BJ (cell line): ENCODE measurements at places on chromosomes 11 and 22.

- DNase-seq = no peak
Measured at GRCh38 chr11:101011881-101012280, 117.7 kb downstream of the PGR start.

- DNase-seq = no peak
Measured at GRCh38 chr11:57566005-57566904, 1.2 kb downstream of the UBE2L6 start.

DNA sequence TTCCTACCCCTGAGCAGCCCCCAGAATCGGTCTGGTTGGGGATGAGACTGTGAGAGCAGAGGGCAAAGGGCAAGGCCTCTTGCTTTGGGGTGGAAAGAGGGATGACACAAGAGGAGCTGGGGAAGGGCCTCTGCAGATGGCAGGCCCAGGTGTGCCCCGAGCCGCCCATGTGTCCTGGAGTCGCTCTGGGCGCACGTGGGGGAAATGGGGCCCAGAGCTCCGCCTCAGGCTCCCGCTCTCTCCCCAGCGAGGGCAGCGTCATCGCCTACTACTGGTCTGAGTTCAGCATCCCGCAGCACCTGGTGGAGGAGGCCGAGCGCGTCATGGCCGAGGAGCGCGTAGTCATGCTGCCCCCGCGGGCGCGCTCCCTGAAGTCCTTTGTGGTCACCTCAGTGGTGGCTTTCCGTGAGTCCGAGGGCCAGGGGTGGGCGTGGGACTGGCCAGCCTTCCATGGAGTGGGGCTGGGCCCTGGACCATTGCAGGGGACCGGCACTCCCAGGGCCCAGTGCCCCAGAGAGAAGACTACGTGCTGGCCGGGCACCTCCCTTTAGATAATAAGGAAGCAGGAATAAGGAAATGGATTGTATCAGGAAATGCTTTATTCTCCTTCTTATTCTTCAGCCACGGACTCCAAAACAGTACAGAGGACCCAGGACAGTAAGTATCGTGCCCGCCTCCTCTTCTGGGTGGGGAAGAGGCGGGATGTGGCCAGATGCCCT, 30.1 kb downstream of the ST14 start:
- no peak for DNase-seq

- DNase-seq = no peak
Measured at GRCh38 chr11:9072626-9073176, 18.7 kb downstream of the SCUBE2 start.

DNA sequence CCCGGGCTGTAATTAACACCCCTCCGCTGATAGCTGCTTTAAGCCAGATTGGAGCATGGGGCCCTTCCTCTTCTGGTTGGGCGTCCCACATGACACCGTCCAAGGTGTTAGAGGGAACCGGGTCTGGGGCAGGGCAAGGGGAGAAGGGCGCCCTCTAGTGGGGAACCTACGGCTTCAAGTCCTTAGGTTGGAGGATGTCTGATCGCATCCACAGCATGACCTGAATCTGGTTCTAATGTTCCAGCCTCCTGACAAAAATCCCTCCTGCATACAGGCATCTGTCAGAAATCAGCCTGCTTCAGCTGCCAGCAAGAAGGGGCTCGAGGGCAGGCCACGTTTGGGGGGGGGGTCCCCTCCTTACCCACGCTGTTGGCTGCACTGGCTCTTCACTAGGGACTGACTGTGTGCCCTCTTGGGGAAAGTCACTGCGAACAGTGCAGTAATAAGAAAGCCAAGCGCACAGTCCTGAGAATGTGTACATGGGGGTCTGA, 94.2 kb upstream of the TBCEL start:
- DNase-seq = no peak

DNA sequence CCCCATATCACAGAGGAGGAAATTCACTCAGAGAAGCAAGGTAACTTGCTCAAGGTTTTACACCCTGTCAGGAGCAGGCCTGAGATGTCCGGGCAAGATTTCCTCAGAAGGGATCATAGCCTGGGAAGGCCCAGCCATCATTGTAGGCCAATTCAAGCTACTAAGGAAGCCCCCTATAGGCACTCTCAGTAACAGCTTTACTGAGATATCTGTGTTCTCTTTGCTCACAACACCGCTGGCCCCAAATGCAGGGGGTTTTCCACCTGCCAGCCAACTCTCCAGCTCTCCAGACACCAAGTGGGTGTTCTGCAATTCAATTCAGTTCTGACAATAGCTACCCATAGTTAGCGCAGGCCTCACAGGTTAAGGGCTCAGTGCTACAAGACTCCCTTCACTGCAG, 84.0 kb downstream of the SLC36A4 start:
- DNase-seq = no peak

GRCh38 chr11:97359016-97359415, 969.2 kb downstream of the JRKL start:
- no peak for DNase-seq

- DNase-seq = no peak
Measured at GRCh38 chr11:16261836-16262644, 94.3 kb downstream of the SOX6 start.

GRCh38 chr22:49756201-49756600, 71.5 kb downstream of the BRD1 start:
- no peak for DNase-seq

DNA sequence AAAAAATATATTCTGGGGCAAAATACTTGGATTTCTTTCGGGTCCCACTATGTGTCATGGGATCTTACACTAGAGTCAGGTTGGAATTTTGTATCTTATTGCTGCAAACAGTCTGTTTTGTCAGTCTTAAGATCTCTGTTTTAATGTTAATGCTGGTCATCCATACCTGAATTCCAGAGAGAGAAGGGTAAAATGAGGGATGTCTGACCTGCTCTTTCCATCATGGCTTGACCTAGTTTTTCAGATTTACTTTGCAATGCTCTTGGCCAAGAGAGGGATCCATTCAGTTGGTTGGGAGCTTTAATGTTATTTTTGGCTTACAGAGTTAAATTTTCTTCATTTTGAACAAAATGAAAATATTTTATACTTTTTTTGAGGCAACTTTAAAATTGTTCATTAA, 117.2 kb downstream of the CASP12 start:
- no peak for DNase-seq

GRCh38 chr11:106249617-106250239, 172.3 kb downstream of the AASDHPPT start:
- peak; percentile 35 for DNase-seq

- no peak for DNase-seq
Measured at GRCh38 chr22:35128637-35129036, 62.7 kb downstream of the ISX start.

DNA sequence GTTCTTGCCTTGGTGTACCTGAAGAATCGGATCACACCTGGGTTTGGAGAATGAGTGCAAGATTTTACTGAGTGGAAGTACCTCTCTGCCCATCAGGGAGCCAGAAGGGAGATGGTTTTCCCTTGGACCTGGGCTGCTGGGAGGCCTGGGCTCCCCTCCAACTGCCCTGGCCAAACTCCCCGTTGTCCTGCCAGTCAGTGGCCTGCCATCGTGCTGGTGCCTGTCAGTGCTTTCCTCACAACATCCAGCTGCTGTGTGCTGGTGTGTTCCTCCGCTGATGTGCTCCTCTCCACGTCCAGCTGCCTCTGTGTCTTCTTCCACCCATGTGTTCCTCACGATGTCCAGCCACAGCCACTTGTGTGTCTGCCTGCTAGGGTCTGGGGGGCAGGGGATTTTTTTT, 87.9 kb upstream of the CLPB start:
- DNase-seq = no peak

DNA sequence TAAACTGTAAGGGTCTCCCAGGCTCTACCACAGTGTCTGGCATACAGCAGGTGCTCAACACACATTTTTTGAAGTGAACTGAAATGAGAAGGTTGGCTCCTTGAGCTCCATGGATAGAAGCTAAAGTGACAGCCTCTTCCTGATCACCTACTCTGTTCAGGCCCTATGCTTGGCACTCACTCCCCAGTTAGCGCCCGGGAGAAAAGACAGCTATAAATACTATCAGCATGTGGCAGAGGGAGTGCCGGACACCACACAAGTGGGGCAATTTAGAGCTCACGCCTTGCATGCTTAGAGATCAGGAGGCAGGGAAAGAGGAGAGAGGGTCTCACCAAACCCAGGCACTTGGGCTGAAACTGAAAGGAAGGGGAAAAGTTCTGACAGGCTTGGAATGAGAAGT, 195.5 kb downstream of the BUD13 start:
- no peak for DNase-seq

DNA sequence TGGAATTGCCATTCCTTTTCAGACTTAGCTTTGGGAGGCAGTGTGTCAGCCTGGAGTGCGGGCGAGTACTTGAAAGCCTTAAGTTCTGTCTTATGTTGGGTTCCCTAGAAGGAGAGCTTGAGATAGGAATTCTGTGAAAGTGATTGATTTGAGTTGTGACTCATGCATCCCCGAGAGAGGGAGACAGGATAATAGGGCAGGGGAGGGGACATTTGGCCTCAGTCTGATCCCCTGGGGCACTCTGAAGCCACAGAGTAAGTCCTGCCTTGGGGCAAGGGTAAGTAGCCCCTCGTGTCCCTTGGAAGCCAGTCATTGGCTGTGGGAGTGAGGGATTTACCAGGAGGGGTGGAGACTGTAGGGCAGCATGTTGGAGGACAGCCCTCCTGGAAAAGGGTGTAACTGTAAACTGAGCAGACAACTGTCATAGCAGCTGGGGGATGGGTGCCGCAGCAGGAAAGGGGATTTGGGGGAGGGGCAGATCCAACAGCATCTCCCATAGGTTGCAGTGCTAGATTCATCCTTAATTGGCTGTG, 44.0 kb downstream of the KIAA1671 start:
- DNase-seq = no peak

GRCh38 chr22:38355275-38355674, 38.0 kb upstream of the CSNK1E start:
- DNase-seq = no peak
